ENCODE measurements at places on chromosomes 4 and X.
A peak's percentile ranks its signal among the peaks of the same experiment; 100 is the strongest.

- no peak for DNase-seq
- no peak overlapping the region for H3K4me3 ChIP-seq
- peaks cover 50% of the 10 kb centered on the region for H3K36me3 ChIP-seq
- H3K27me3 ChIP-seq, result no peaks in the 10 kb centered on the region
These were observed 5.3 kb downstream of the MPC1L start for GRCh38 chrX:40628506-40628905.

GRCh38 chrX:44260609-44261008 lies 82.9 kb downstream of the EFHC2 start:
- H3K27me3 ChIP-seq, result no peaks in the 10 kb centered on the region
- DNase-seq, result no peak
- no peak overlapping the region for H3K4me3 ChIP-seq
- no peaks in the 10 kb centered on the region for H3K4me1 ChIP-seq

DNA sequence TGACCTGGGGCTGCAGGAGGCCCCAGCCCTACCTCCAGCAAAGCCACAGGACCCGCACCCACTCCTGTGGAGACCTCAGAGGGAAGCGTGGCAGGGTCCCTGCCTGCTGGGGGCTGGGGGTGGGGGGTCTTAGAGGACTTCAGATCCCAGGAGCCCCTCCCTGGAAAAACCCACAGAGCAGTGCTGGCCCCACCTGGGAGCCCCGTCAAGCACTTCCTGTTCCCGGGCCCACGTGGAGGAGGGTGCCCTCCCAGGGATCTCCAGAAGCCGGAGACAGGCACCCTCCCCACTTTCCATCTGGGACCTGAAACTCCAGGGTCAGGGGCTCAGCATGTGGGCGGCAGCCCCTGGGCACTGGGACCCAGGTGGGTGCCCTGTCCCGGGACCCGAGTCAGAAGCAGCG lies 32.0 kb downstream of the TACC3 start:
- no peaks in the 10 kb centered on the region for H3K27me3 ChIP-seq
- H3K4me1 ChIP-seq, result peaks cover 5% of the 10 kb centered on the region
- H3K27ac ChIP-seq, result no peak overlapping the region
- DNase-seq, result no peak
- no peak overlapping the region for H3K4me3 ChIP-seq

DNA sequence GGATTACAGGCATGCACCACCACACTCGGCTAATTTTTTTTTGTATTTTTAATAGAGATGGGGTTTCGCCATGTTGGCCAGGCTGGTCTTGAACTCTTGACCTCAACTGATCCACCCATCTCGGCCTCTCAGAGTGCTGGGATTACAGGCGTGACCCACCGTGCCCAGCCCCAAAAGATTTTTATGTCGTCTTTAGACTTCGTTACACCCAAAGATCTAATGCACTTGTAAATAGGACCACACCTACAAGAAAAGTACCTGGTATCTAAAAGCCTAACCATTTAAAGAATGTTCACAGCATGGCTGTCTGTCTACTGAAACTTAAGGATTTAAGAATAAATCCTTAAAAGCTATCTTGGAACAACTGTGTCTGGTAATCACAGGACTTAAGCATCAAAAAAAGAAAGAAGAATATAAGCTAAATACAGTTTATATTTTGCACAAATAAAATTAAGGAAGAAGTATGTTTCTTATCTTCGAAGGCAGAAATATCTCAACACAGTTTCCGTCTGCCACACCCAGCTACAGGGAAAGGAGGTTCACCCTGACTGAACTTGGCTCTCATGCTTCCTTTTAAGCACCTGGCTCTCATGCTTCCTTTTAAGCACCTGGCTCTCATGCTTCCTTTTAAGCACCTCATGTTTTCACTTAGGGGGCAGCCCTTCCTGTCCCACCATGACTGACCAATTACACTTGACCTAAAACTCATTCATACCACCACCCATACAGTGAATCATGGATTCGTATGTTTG lies 92.0 kb upstream of the STS start:
- H3K4me3 ChIP-seq, result no peak overlapping the region
- peaks cover 98% of the 10 kb centered on the region for H3K4me1 ChIP-seq
- no peaks in the 10 kb centered on the region for H3K27me3 ChIP-seq
- H3K27ac ChIP-seq, result peak overlapping the region; percentile 100

DNA sequence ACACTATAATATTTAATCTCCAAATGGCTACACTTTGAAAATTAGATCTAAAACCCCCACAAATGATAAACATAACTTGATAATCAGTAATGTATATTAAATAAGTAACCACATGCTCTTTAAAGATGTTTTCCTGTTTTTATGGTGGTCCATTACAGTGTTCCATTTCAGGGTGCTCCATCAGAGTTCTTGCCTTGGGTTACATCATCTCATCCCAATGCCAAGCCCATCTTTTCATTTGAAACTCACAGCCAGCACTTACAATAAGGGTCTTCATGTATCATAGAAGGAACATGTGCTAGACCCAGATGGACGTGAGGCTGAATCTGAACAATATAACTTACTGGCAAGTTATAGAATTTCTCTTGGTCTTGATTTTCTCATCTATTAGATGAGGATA lies 10.5 kb upstream of the PAQR3 start:
- no peaks in the 10 kb centered on the region for H3K27me3 ChIP-seq
- H3K4me3 ChIP-seq, result no peak overlapping the region
- H3K27ac ChIP-seq, result no peak overlapping the region

- no peaks in the 10 kb centered on the region for H3K4me1 ChIP-seq
- H3K4me3 ChIP-seq, result no peak overlapping the region
- no peaks in the 10 kb centered on the region for H3K36me3 ChIP-seq
- no peak overlapping the region for H3K27ac ChIP-seq
These were observed 159.2 kb upstream of the GABRA2 start for GRCh38 chr4:46549125-46549524.

GRCh38 chr4:13089659-13089998 lies 394.5 kb downstream of the RAB28 start:
- no peak overlapping the region for H3K4me3 ChIP-seq
- H3K4me1 ChIP-seq, result no peaks in the 10 kb centered on the region
- no peaks in the 10 kb centered on the region for H3K36me3 ChIP-seq
- no peak overlapping the region for H3K27ac ChIP-seq
- DNase-seq, result no peak
- H3K27me3 ChIP-seq, result no peaks in the 10 kb centered on the region

DNA sequence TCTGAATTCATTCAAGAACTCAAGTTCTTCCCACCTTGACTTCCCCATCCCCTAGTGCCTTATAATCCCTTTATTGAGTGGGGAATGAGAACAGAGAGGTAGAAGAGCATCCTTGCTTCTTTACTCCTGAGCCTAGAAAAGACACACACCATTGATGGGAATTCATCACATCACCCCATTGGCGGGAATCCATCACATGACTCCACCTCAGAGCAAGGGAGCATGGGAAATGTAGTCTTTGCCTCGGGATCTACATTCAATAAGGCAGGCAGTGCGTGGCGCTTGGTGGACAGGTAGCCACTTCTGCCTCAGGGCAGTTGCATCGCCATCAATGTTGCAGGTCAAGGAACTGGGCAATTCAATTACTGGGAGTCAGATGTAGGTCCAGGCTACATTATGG lies 50.7 kb downstream of the MXRA5 start:
- no peaks in the 10 kb centered on the region for H3K27me3 ChIP-seq
- no peak overlapping the region for H3K27ac ChIP-seq
- no peak overlapping the region for H3K4me3 ChIP-seq
- no peaks in the 10 kb centered on the region for H3K4me1 ChIP-seq
- H3K36me3 ChIP-seq, result no peaks in the 10 kb centered on the region

GRCh38 chr4:87677731-87678130 lies 27.7 kb downstream of the DMP1 start:
- no peak overlapping the region for H3K27ac ChIP-seq
- H3K4me3 ChIP-seq, result no peak overlapping the region
- H3K27me3 ChIP-seq, result peaks cover 10% of the 10 kb centered on the region
- DNase-seq, result no peak

GRCh38 chr4:174633399-174633798 lies 111.1 kb upstream of the HPGD start:
- H3K4me1 ChIP-seq, result no peaks in the 10 kb centered on the region
- no peak overlapping the region for H3K27ac ChIP-seq
- H3K27me3 ChIP-seq, result no peaks in the 10 kb centered on the region
- DNase-seq, result no peak

DNA sequence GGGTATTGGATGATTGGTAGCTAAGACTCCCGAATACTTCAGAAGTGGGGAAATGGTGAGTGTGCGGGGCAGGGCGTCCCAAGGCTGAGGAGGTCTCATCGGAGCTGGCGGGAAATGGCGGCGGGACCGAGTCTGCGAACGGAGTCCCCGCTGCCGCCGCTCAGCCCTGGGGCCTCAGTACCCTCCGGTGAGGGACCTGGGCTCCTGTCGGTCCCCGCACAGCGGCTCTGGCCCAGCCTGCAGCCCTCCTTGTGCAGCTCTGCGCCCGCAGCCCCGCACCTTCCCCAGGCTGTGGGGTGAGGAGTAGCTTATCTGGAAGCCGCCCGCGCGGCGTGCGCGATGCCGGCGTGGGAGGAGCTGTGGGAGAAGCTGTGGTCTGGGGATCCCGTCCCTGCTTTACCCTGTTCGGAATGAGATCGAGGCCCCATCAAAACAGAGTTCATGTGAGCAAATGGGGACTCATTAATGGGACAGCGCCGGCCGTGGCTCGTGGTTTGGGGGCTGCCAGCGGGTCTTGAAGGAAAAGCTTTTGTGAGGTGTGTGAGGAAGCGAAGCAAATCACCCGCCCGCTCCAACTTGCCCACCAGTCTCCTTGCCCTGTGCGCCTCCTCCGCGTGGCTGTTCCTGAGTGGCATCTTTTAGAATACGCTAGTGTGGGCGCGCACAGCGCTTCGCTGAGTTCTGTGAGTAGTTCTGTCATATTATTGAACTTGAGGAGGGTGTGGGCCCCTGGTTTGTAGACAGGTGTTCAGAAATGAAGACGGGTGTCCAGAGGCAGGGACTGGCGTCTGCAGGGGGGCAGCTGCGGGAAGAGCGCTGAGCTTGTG lies 531 bp downstream of the ZNF141 start:
- H3K27ac ChIP-seq, result peak overlapping the region; percentile 91
- peaks cover 23% of the 10 kb centered on the region for H3K4me1 ChIP-seq
- H3K4me3 ChIP-seq, result peak overlapping the region; percentile 33
- DNase-seq, result peak; percentile 71

DNA sequence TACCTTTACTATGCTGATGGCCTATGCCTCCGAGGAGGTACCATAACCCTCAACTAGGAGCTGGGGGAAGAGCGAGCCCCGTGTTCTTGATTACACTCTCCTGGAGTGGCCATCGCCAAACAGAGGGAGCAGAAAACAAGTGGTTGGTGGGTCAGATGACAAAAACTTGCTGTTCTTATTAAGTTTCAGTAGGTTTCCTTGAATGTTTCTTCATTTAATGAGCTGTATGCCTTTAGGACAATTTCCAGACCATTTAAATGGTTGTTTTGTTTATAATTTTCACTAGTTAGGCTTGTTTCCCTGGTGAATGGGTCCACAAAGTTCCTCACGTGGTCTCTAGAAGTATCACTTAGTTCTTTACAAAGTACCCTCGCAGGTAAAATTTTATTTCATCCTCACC lies 4.7 kb downstream of the PYURF start:
- peaks cover 18% of the 10 kb centered on the region for H3K36me3 ChIP-seq
- peaks cover 21% of the 10 kb centered on the region for H3K4me1 ChIP-seq
- H3K4me3 ChIP-seq, result no peak overlapping the region
- no peak for DNase-seq
- no peaks in the 10 kb centered on the region for H3K27me3 ChIP-seq
- H3K27ac ChIP-seq, result no peak overlapping the region

- H3K36me3 ChIP-seq, result no peaks in the 10 kb centered on the region
- no peaks in the 10 kb centered on the region for H3K27me3 ChIP-seq
- H3K4me3 ChIP-seq, result no peak overlapping the region
- no peak for DNase-seq
- no peak overlapping the region for H3K27ac ChIP-seq
These were observed 2.8 kb upstream of the PCDH7 start for GRCh38 chr4:30717208-30718020.

- H3K27me3 ChIP-seq, result no peaks in the 10 kb centered on the region
- H3K36me3 ChIP-seq, result peaks cover 57% of the 10 kb centered on the region
- H3K4me1 ChIP-seq, result peaks cover 25% of the 10 kb centered on the region
- H3K27ac ChIP-seq, result no peak overlapping the region
These were observed 37.6 kb downstream of the ARAP2 start for GRCh38 chr4:36206603-36207311.

GRCh38 chr4:517806-518070 lies 18.7 kb downstream of the PIGG start:
- no peaks in the 10 kb centered on the region for H3K4me1 ChIP-seq
- DNase-seq, result no peak
- no peak overlapping the region for H3K27ac ChIP-seq
- H3K27me3 ChIP-seq, result no peaks in the 10 kb centered on the region
- H3K36me3 ChIP-seq, result peaks cover 84% of the 10 kb centered on the region

DNA sequence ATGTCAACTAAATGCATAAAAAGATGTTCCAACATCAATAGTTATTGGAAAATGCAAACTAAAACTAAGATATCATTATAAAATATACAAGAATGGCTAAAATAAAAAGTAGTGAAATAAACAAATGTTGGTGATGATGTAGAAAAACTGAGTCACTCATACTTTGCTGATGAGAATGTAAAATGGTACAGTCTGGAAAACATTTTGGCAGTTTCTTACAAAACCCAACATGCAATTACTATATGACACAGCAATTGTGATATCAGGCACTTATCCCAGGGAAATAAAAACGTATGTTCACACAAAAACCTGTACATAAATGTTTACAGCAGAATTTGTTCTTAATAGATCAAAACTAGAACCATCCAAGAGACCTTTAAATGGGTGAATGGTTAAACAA lies 182.6 kb downstream of the RTL9 start:
- H3K27me3 ChIP-seq, result no peaks in the 10 kb centered on the region
- no peak for DNase-seq
- no peaks in the 10 kb centered on the region for H3K36me3 ChIP-seq
- H3K4me3 ChIP-seq, result no peak overlapping the region

DNA sequence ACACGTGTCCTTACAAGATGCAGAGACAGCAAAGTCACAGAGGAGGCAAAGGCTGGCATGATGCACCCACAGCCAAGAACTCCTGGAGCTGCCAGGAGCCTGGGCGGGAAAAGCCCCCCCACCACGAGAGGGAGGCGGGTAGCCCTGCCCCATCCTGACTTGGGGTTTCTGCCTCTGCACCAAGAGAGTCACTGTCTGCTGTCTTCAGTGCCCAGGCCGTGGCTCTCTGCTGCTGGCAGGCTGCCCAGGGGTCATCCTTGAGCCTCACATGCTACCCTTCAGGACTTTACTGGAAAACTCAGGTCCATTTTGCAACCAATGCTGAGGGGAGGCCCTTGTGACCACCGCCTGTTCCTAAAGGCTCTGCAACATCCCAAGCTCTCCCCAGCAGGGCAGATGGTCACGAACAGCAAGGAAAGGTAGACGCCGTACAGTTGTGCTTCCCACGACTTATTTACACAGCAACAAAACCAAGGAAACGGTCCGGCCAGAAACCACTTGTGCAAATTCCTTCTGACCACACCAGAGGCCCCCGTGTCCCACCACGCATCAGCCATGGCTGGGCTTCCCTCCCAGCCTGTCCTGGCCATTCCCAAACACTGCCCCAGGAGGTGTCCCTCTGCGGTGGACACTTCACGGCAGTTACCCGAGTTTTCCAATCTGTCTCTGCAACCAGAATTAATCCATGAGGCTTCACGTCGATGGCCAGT lies 56.9 kb downstream of the ACOX3 start:
- no peak for DNase-seq
- no peak overlapping the region for H3K4me3 ChIP-seq
- H3K36me3 ChIP-seq, result peaks cover 15% of the 10 kb centered on the region

- H3K27me3 ChIP-seq, result no peaks in the 10 kb centered on the region
- peaks cover 19% of the 10 kb centered on the region for H3K4me1 ChIP-seq
- no peak for DNase-seq
- peak overlapping the region; percentile 64 for H3K27ac ChIP-seq
These were observed 610.5 kb upstream of the TECRL start for GRCh38 chr4:65019775-65020174.

- DNase-seq, result no peak
- H3K4me3 ChIP-seq, result no peak overlapping the region
- H3K27ac ChIP-seq, result no peak overlapping the region
- peaks cover 8% of the 10 kb centered on the region for H3K4me1 ChIP-seq
- H3K36me3 ChIP-seq, result no peaks in the 10 kb centered on the region
These were observed 146.8 kb upstream of the USP9X start for GRCh38 chrX:40938423-40938822.

Measured in DND-41 (cell line).